Cerebellar cortex (tissue), 1 donor: ENCODE measurements at places on chromosomes 2 and 18.

GRCh38 chr2:196183528-196184231, 12.3 kb upstream of the STK17B start:
- no peak for DNase-seq

- DNase-seq: peak; percentile 81
These were observed 25.7 kb downstream of the LPIN1 start for GRCh38 chr2:11771971-11772615.

GRCh38 chr2:24874035-24874434, 46.0 kb downstream of the ADCY3 start:
- no peak for DNase-seq

GRCh38 chr2:241961454-241961853, 91.9 kb downstream of the RTP5 start:
- DNase-seq: no peak

GRCh38 chr2:186617148-186617547, 27.3 kb downstream of the ITGAV start:
- DNase-seq: no peak

GRCh38 chr18:49250816-49251388, 209.5 kb downstream of the DYM start:
- DNase-seq: peak; percentile 39

- DNase-seq: no peak
These were observed 312.7 kb upstream of the CWC22 start for GRCh38 chr2:180319586-180320405.

DNA sequence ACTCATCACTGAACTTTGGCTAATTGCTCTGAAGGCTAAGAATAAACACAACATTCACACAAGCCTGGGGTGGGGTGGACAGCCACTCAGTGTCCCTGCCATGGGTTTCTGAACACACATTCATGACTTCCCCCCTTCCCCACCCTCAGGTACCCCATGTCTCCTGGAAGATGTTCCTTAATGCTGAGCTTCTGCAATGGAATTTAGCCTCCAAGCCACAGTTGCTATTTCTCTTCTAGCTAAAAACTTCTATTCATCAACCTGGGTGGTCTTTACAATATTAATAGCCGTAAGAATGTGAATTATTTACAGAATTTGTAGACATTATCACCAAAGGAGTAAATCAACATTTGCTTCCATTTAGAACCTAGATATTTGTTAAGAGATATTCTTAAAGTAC, 175.1 kb downstream of the ACKR3 start:
- DNase-seq: no peak

- DNase-seq: no peak
These were observed 46.6 kb downstream of the PRKRA start for GRCh38 chr2:178404368-178404767.

DNA sequence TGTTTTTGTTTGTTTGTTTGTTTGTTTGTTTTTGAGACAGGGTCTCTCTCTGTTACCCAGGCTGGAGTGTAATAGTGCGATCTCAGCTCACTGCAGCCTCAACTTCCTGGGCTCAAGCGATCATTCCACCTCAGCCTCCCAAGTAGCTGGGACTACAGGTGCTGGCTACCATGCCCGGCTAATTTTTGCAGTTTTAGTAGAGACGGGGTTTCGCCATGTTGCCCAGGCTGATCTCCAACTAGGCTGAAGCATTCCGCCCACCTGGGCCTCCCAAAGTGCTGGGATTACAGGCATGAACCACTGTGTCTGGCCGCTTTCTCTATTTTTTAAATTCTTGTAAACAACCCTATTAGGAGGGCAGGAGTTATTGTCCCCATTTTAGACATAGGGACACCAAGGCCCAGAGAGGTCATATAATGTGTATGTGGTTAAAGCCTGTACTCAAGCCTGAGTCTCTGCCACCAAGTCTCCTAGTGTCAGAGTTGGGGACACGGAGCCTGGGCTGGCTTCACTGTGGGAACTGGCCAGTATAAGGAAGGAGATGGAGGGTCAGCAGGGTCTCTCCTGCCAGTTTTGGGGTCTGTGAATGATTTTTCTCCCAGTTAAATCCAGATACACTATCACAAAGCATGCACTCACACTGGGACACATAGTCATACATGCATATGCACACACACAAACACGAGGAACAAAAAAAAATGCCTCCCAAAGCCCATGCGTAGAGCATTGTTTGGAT, 27.5 kb upstream of the MCFD2 start:
- no peak for DNase-seq

DNA sequence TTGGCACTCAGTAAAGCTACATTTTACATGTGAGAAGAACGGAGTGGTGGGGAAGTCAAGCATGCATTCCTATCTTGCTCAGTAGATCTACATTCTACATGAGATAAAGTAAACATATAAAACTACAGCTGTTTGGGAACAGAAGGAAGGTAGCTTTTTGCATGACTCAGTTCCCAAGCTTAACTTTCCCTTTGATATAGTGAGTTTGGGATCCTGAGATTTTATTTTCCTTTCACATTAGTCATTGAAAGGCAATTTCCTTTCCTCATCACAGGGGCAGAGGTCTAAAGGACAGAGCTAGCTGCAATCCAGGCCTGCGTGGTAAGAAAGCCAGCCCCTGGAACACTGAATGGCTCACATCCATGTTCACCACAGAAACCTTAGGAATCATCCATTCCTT, 257.2 kb downstream of the SRBD1 start:
- DNase-seq: no peak

GRCh38 chr2:618005-618404, 59.2 kb downstream of the TMEM18 start:
- no peak for DNase-seq

GRCh38 chr2:148812306-148812705, 62.7 kb upstream of the KIF5C start:
- DNase-seq: no peak

GRCh38 chr2:110211938-110212858, at the start of gene MTLN:
MTLN (minus strand) TSS chr2:110212547; CDS start chr2:110212525, 22 bp downstream.
- peak; percentile 71 for DNase-seq

DNA sequence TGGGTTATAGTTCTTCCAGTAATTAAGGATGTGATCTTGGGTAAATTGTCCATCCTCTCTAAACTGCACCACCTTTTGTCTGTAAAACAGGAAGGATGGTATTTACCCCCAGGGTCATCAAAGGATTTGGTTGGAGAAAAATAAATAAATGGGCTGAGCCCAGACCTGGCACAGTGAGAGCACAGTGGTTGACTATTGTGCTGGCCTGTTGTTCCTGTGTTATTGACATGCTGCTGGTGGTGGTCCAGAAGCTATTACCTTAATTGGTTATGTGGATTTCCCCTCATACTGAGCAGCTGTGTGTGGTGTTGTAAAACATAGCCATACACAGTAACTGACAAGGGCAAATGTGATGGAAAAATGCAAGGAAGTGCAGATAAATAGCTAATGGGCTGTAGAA, 746 bp upstream of the IL37 start:
- no peak for DNase-seq

DNA sequence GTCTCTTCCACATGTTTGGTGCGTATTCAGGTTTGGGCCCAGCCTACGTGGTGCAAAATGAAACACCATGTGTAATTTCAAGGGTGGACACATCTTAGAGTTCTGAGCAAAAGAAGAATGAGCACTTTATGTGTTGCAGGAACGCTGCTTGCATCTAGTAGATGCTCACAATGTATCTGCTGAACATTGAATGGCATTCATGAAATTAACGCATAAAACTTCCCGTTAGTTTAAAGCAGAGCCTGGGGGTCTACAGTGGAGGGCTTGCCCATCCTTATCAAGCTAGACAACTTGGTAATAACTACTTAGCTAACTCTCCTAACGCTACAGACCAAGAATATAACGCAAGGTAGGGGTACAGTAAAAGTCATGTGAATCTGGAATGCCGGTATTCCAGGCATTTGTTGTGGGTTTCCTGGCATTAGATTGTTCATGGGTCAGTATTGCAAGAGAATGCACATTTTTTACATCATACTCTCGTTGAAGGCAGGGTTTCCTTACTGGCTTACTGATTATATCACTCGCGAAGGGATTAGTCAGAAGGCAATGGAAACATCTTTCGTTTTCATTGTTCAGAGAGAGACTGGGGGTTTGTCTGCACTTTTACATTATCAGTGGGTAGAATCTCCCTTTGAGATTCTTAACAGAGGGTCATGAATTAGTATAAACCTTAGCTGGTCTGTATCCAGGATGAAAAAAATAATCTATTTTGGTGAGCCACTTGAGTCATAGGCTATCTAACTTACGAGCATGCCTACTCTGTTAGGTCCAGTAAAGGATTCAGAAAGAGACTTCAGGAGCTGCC, 229.5 kb upstream of the EPAS1 start:
- DNase-seq: no peak

DNA sequence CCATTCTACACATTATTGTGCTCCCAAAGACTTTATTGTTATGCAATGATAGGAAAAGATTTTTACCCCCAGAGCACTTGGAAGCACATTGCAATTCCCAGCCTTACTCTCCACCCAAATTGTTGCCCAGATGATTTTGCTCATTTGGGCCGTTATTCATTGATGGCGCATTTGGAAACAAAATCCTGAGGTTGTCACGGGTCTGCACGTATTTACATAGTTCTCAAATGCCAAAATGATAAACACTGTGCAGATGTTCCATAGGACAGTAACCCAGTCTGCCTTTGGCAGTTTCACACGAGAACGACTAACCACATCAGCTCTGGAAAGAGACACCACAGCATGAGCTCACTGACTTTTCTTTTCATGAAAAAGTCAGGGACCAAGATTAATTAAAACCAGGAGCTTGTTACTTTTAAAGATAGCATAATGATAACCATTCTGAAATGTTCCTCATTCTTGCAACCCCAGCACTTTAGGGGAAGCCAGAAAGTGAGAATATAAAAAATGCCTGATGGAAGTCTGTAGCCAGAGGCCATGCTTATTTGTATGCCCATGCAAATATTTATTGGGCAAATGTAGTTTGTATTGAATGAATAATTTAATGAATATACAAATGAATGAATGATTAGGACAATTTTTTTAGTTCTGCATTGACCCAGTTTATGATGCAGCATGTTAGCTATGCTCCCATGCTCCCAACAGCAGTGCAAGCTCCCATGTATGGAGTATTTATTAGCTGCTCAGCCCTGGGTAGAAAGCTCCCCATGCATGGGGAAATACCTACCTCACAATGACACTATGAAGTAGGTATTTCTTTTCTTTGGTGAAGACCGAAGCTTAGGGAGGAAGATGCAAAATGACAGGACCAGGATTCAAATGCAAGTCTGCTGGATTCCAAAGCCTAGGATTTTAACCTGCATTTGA, 84.6 kb downstream of the MAIP1 start:
- no peak for DNase-seq

DNA sequence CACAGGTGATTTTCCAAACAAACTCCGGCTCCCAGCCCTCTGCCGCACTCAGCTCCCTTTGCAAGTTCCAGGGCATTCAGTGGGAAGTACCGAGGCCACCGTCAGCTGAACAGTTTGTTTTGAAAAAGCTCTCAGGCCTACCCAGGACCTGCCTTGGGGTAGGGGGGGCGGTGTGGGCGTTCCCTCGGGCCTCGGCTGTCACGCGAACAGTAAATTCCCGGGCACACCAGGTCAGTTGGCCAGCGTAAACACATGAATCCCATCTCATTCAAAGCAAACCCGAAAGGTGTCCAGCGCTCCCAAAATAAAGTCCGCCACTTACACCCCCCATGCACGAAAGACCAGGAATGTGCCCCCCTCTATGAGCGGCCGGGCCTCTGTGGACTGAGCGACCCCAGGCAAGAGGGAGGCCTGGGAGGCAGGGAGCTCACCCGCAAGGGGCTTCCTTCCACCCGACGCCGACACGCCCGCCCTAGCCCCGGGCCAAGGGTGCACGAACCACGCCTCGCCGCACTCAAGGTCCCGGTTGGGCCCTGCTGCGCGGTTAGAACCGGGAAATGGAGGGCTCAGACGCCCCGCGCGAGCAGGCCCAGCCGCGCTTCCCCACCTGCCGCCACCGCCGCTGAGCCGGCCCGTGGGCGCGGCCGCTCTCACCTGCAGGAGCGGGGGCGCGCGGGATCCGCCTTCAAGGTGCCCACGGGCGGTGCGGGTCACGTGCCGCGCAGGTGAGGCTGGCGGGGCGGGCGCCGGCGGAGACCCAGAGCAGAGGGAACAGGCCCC, at the start of gene WDSUB1:
Gene WDSUB1, minus strand, starts transcription at position 775 of the 780 bp plus-strand sequence. CDS start 3,634 bp downstream, outside the sequence.
- peak; percentile 77 for DNase-seq

- DNase-seq: peak; percentile 38
These were observed 151.4 kb downstream of the LDLRAD4 start for GRCh38 chr18:13369756-13370510.

GRCh38 chr2:119427756-119428155, 3.9 kb upstream of the TMEM37 start:
- DNase-seq: no peak

GRCh38 chr2:162318328-162319180, at the start of gene IFIH1:
IFIH1 (minus strand) TSS chr2:162318684; CDS start chr2:162318307, 377 bp downstream.
- peak; percentile 27 for DNase-seq
